SK-MEL-5 (cell line): ENCODE measurements at places on chromosomes 11 and 22.

DNA sequence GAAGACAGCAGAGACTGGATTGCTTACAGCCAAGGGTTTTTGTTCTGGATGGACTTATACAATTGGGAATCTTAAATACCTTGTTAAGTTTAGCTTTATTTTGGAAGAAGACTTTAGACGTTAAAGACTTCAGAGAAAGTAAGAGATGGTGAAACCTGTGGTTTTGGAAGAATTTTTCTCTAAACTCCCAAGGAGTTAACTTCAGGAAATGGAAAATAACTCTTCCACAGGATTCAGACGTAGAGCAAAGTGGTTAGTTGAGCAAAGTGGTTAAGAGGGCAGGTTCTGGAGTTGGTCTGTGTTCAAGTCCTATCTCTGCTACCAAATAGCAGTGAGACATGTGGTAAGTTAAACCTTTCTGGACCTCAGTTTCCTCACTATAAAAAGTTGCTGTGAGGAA lies 12.8 kb downstream of the PITPNB start:
- DNase-seq = no peak

DNA sequence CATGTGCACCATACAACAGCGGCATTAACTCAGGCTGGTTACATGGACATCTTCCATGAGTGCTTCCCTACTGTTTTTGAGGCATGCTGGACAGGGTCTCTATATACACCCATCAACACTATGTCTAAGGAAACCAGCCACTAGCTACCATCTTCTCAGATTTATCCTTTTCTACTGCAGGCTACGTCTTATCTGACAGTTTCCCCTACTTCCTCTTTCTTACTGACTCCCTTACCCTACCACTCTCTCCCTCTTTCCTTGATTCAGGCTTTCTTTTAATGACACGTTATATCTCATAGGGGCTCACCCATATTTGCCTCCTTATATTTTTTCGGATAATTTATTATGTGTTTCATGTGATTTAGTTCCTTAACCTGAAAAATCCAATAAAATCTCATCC lies 41.8 kb downstream of the DDI1 start:
- no peak for DNase-seq

DNA sequence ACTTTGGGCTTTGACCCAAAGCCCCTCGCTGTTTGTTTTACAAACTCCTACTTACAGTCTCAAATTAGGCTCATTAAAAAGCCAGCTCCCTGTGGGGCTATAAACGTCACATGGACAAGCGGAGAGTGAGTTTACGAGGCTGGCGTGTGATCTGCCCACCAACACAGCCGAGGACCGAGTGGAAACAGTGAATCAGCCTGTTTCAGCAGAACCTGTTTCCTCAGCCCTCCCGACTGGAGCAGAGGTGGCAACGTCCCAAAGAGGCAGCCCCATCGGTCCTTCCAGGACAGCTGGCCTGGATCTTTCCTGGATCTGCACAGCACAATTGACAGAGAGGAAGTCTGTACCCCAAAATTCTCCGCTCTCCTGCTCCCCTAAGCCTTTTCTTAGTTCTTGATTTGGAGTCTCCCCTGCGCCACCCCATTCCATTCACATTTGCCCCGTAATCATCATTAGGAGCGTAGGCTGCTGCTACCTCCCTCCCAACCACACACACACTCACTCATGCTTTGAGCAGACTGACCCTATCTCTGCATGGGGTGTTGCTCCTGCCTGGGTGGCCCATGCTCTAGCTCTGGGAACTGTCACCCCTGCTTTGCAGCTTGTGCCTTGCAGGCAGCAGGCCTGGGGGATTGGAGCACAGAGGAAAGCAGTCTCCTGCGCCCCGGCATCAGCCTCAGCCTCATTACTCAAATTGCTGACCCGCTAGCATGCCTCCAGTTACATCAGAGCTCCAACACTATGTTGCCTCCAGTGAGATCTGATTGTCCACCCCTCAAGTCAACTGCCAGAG lies 117.8 kb downstream of the NAT10 start:
- peak; percentile 43 for DNase-seq

DNA sequence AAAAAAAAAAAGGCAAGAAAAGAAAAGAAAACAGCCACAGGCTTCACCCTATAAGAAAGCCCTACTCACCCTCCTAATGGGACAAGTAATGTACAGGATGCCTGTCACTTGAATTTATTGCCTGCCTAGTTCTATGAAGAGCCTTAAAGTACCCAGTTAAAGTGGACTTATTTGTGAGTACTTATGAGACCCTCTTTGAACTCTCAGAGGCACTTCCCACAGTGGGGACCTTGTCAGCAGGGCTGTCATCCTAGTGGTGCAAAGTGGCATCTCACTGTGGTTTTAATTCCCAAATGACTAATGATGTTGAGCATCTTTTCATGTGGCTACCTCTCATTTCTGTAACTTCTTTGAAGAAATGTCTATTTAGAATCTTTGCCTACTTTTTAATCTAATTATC lies 41.8 kb upstream of the BARX2 start:
- DNase-seq = no peak

DNA sequence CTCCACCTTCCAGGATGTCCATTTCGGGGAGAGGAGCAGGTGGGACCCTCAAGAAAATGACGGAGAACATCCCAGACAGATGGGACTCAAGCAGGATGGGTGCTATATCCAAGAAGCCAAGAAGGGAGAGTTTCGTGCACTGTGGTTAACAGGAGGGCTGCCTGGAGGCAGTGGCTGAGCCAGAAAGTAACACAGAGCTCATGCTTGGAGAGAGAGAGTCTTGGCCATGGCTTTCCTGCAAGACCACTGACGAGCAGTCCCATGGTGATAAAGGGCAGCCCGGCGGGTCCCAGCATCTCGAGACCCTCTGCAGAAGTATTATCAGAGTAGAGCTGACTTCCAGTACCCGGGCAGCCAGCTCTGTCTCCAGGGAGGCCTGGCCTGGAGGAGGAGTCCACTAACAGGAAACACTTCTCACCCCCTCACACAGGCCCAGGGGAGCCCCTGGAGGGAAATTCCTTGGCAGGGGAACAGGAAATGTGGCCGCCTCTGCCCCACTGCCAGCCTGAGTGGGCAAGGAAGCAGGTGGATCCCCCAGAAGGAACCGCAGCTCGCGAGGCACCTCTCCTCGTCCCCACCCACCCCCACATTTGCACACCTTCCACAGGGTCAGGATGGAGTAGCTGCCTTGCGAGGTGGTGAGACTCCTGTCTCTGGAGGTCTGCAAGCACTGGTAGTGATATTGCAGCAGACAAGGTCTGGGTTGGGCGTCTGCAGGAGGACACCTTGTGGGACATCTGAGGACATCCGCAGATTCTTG lies 32.2 kb downstream of the CYTH4 start:
- no peak for DNase-seq

GRCh38 chr11:86374586-86374985 lies at the start of gene CCDC81:
TSS of gene CCDC81 (plus strand) at chr11:86374887. CDS start at chr11:86375164, 277 bp downstream.
- no peak for DNase-seq

DNA sequence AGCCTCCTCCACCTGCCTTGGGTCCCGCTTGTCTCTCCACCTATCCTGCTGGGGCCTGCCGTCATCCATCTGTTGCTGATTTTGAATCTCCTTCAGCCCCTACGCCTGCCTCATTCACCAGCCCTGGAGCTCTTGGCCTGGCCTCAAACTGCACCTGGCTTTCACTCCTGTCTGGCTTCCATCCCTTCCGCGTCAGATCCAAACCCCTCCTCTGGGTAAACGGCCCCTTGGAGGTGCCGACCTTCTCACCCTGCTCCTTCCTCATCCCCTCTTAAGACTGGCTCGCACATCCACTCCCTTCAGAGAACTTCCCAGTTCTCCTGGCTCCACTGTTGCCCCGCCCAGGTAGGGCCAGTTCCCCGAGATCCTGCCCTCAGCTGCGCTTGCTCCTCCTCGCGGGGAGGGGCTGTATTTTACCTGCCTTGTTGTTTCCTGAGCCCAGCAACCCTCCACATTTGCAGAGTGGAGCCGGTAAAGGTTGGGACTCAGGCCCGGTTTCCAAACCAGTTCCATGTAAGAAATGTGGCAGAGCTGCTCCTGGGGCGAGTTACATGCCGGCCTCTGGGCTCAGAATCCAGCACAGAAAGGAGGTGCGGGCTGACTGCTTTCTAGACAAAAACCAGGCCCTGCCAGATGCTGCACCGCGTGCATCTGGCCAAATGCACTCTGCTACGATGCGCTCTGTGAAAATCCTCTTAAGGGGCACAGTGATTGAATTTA lies 13.9 kb upstream of the SHANK2 start:
- DNase-seq = no peak

DNA sequence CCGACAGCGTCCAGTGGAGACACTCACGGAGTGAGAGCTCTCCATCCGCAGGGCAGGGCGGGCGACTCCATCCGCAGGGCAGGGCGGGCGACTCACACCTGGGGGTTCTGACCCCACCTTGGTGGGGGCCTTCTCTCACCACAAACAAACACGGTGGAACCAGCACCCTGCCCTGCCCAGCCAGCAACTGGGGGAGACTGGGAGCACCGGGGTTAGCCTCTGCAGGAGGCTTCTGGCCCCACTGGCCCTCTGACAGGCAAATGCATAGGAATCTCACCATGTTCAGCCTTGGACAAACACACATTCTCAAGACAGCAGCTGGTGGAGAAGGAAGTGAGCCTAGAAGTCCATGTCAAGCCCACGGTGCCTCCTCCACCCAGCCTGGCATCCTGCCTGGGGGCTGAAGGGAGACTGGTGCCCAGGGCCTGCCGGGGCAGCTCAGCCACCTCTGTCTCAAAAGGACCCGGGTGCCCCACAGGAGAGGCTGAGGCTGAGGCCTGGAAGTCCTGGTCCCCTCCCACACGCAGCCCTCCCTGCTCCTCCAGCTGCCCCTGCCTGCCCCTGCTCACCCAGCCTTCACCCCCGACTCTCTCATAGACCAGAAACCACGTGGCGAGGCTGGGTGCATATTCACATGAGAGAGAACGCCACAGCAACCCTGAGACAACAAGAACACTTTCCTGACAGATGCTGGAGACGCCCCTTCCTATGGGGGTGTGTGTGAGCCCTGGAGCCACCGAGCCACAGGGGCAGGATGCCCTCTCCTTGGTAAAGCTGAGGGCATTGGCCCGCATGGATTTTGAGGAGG lies 98.4 kb upstream of the B3GAT1 start:
- no peak for DNase-seq

GRCh38 chr11:73507086-73507485 lies 90.8 kb downstream of the FAM168A start:
- DNase-seq = no peak

DNA sequence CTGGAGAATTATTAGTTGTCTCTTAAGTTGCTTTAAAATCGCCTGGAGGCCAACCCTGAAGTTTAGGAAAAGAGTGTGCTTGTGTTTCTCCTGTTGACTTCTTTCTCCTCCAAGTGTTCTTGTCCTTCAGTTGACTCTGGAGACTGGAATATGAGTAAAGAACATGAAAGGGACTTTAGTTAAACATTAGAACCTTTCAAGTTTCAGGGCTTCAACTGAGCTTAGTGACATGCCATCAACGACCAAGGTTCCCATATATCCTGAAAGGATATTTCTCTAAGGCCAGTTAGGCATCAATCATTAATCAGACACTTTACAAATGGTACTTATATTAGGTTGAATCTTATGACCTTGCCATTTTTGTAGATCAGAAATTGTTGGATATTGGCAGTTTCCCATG lies 70.0 kb downstream of the ZNRF3 start:
- DNase-seq = no peak

DNA sequence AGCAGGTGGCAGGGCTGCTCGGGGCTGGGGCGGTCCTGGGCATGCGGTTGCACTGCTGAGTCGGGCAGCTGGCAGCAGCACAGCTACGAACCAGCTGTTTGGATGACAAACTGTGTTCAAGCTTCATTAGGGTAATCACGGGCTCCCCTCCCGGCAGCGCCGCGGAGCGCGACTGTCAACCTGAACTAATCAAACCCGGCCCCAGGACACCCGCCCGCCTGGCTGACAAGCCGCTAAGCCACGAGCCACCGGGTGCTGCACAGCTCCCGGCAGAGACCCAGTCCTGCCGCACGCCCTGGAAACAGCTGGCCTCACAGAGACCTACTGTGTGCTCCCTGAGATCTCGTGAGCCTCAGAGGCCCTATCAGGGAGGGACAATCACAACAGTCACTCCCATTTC lies 60.6 kb upstream of the TCF20 start:
- no peak for DNase-seq

GRCh38 chr22:23315341-23315917 lies 135.1 kb downstream of the BCR start:
- DNase-seq = peak; percentile 73

GRCh38 chr11:36455658-36456111 lies 54.4 kb downstream of the TRAF6 start:
- DNase-seq = peak; percentile 67

GRCh38 chr22:20422271-20423007 lies 15.2 kb downstream of the SCARF2 start:
- DNase-seq = no peak

- no peak for DNase-seq
Observed at GRCh38 chr11:128644576-128644975, 49.3 kb upstream of the FLI1 start.
